ENCODE measurements at places on chromosomes 7 and 10.
A peak's percentile ranks its signal among the peaks of the same experiment; 100 is the strongest.

- DNase-seq, result no peak
Observed at GRCh38 chr10:21919906-21920305, 83.6 kb downstream of the DNAJC1 start.

- DNase-seq, result no peak
Observed at GRCh38 chr10:79383974-79384606, 36.8 kb downstream of the PPIF start.

DNA sequence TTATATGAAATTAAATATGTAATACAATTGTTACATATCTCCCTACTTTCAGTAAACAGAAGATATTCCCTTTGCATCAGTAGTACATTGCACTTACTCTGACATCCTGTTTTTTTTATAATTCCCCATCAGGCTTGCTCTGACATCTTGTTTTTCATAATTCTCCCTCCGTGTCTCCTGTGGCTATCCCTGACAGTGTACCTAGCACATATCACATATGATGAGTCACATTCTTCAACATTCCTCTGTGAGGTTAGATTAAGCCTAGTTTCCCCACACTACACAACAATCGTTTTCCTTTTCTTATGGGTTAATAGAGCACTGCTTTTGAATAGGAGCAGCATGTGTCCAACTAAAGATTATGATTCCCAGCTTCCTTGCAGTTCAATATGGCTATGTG, 250.6 kb upstream of the NPVF start:
- DNase-seq, result no peak

- no peak for DNase-seq
Observed at GRCh38 chr7:148695953-148696352, 2.8 kb upstream of the CUL1 start.

GRCh38 chr10:100670828-100671479, 74.4 kb upstream of the PAX2 start:
- peak; percentile 33 for DNase-seq

DNA sequence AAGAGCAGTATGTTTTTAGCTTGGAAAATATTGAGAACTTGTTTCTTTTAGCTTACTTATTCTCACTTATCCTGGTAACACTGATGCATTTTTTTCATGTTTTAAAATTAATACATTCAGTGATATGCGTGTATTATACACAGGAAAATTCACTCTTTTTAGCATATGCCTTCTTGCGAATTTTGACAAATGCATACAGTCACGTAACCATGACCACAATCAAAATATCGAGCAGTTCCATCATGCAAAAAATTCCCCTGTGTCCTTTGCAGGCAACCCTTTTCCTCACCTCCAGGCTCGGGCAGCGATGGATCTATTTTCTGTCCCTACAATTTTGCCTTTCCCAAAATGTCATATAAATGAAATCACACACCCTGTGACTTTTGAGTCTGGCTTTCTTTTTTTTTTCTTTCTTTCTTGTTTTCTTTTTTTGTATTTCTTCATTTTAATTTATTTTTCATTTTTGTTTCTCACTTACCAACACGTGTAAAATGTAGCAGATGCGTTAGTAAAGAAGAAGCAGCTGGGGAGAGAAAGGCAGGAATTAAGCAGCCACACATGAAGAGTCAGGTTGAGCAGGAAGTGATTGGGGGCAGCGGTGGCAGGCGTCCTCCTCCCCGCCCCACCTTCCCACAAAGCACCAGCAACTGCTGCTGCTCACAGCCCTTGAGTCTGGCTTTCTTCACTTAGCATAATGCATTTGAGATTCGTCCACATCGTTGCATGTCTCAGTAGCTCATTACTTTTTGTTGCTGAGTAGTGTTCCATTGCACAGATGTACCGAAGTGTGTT, 29.9 kb downstream of the ADRB1 start:
- DNase-seq, result no peak

DNA sequence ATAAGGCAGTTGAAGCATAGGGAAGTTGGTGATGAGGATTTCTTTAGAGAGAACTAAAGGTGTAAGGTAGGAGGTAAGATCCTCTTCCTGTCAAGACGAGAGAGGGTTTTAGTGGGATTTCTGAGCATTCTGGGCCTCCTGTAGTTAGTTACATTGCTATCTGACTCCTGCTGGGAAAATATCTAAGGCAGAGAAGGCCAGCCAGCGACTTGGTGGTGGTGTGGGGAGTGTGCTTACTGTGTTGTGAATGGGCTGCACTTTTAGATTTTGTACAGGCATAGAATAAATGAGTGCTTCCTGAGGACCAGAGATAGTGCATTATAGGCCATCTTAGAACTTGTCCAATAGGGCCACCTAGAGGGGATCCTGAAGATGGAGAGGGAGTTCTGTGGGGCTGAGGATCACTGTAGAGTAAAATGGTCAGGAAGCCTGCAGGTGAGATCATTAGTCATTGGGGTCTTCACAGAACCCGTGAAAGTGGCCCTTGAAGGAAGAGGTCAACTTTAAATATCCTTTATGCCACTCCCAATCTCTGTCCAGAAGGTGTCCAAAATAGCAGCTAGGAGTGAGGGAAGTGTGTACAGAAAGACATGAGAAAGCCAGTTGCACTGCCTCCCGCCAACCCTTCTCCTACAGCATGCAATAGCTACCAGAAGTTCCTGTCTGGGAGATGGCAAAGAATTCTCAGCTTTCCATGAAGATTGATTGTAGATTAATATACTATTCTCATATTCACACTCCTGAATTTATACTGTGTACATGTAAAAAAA, 266.6 kb downstream of the POLR1F start:
- DNase-seq, result no peak

DNA sequence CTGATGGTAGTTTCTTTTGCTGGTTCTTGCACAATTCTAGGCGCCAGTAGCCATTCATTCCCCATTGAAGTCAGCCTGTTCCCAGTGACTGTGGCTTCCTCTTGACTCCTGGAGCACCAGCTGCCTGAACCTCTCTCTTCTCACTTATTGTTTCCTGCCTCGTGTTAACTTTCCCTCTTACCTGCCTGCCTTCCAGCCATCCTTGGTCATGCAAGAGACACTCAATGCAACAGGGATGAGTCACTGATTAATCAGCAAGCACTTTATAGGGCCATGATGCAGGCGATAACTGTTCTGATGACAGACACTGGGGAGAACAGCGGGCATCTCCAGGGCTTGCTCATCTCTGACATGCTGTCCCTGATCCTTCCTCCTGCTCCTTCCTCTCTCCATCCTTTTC, 122.0 kb downstream of the PLCE1 start:
- no peak for DNase-seq

GRCh38 chr10:116737627-116738327, 4.6 kb downstream of the HSPA12A start:
- no peak for DNase-seq

- DNase-seq, result no peak
Observed at GRCh38 chr10:113639966-113640365, 23.9 kb downstream of the NRAP start.

DNA sequence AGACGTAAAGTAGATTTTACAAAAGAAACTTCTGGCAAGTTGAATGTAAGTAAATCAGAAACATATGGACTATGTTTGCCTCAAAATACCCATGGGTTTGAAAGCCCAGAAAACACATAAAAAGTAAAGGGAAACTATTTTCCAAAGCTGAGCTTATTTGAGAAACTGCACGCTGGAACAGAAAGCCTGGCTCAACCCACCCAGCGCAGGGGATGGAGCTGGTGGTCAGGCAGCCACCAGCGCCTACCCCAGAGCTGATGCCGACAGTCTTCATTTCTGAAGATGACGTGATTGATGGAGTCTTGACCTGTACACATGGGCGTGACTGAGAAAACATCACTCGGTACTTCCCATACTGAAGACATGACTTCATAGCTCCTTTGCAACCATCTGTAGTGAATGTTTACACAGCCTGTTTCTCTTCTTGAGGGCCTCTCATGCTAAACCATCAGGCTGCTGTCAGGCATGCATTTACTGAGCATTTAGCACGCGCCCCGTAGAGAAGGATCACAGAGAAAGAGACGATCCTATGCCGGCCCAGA, 232.6 kb upstream of the AUTS2 start:
- DNase-seq, result no peak

DNA sequence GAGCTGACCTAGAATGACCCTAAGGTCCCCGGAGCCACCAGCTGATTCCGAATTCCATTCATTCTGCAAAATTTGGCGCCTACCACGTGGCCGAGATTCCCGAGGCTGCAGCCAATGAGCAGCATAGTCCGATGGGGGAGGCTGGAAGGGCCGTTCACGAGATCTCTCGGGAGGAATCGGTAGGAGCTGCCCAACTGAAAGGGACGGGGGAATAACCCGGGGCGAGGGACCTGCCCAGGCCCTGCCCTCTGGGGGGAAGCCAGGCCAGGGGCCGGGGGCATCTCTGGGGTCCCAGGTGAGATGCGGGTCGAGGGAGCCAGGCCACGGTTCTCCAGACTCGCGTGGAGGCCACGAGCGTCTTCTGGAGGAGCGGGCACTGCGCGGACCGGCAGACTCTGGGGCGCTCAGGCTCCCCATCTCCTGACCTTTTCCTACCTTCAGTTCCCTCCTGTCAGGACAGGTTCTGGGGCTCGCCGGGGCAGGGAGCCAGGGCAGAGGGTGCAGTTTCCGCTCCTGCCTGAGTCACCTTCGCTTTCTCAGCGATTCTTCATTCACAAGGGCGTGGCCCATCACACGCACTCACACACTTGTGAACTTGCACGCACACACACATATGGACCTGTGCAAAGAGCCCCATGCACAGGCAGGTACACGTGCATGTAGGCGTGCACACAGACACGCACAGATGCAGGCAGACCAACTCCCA, 173.4 kb downstream of the RNF216 start:
- DNase-seq, result no peak

- no peak for DNase-seq
Observed at GRCh38 chr10:93300288-93300917, 181.7 kb downstream of the MYOF start.

GRCh38 chr7:51134013-51134441, 182.6 kb downstream of the COBL start:
- DNase-seq, result no peak

DNA sequence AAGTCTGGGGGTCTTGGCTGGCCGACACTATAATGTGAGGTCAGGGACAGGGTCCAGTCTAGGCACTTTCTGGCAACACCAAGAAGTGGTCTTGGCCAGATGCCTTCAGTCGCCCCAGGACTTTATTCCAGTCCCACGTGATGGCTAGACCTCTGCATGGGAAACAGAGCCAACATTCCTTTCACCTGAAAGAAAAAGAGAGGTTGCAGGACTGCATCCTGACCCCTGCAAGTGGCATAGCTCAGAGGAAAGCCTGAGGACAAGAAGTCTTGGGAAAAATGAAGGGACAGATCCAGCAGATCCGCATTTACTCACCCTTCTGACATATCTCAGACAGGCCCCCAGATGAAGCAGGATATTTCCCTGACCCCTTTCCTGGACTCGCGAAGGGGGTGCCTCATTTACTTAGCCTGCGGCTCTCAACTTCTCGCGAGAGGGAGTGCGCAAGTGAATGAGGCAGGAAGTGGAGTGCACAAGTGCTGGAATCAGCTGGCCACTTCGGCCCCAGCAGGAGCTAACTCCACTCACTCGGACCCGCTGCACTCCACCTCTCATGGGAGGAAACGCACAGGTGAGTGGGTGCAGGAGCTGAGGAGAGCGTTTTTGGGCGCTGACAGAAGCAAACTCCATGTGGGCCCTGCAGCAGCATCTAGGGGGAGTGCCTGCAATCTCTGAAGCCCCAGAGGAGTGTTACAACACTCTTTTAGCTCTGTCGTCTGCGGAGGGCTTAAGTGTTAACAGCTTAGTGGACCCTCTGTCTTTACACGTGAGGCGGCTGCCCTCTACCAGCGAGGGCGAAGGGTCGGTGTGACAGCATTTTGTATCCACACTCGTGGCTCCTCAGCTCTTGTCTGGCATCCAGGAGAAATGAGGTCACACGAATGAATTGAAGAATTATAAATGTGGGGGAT, 916.2 kb upstream of the GHITM start:
- DNase-seq, result no peak

GRCh38 chr10:27390681-27391080, 113.4 kb upstream of the RAB18 start:
- no peak for DNase-seq

- DNase-seq, result no peak
Observed at GRCh38 chr10:71939861-71940474, 24.2 kb upstream of the CHST3 start.

DNA sequence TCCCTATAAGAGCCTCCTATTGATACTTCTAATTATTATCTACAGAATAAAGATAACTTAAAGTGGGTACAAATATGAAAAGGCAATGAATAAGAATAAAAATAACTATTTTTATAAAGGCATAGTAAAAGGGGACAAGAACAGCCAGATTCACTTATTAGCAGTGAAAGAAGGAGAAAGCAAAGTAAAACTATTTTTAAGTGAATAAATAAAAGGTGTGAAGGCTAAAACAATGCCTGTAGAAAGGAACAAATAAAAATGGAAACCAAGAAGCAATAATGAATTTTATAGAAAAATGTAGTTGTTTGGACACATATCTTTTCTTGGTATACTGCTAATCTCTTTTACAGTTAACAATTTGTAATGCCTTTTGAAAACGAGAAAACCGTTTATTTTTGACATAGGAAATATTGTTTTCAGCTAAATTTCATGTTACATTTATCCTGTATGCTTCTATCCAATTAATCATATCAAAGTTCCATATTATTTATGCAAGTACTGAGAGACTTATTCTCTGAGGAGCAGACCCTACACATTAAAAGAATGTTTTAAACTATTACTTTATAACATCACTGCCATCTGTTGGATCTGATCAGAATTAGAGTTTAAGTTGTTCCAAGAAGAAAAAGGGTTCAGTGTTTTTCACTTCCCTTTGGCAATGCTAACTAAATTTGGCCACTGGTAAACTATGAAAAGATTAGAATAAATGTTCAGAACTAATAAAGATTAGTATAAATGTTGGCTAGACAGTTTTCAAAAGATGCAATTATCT, 59.1 kb downstream of the ARMC3 start:
- DNase-seq, result no peak

GRCh38 chr10:107880185-107880584, 715.7 kb upstream of the SORCS1 start:
- no peak for DNase-seq

- DNase-seq, result no peak
Observed at GRCh38 chr7:138237995-138238394, 161.7 kb downstream of the AKR1D1 start.

- DNase-seq, result no peak
Observed at GRCh38 chr10:86354761-86355540, 11.6 kb downstream of the GRID1 start.
